Stimulated activated CD4-positive, alpha-beta T cell treated with anti-CD3 and anti-CD28 coated beads, Interleukin-1b, Interleukin-23, amount 100 ng/mL, for 4 hours (primary cell): ENCODE measurements at places on chromosomes 2 and 18.

GRCh38 chr2:82527124-82527523 lies 1932.0 kb downstream of the SUCLG1 start:
- DNase-seq = no peak

GRCh38 chr2:20456116-20456571 lies 9.3 kb downstream of the RHOB start:
- no peak for DNase-seq

GRCh38 chr2:138212434-138212833 lies 248.2 kb downstream of the HNMT start:
- DNase-seq = no peak

- no peak for DNase-seq
Observed at GRCh38 chr2:108979461-108979860, 9.6 kb downstream of the EDAR start.

GRCh38 chr2:9498210-9498609 lies 23.9 kb downstream of the IAH1 start:
- no peak for DNase-seq

DNA sequence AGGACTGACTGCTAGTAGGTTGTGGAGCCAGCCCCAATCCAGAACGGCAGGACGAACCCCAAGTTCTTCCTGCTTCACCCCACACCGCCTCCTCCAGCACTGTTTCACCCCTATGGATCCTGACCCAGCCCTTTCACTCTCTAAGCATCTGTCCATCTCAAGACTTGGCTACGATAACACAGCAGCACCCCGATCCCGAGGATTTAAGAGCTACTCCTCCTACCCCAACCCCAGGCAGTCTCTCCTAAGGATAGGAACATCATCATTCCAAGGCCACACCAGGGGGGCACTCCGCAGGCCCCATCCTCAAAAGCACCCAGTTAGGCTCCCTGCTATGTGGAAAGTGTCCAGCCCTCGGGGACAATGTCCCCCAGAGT lies 645 bp downstream of the KCTD18 start:
- no peak for DNase-seq

- DNase-seq = no peak
Observed at GRCh38 chr2:163135256-163135655, 296.7 kb upstream of the KCNH7 start.

DNA sequence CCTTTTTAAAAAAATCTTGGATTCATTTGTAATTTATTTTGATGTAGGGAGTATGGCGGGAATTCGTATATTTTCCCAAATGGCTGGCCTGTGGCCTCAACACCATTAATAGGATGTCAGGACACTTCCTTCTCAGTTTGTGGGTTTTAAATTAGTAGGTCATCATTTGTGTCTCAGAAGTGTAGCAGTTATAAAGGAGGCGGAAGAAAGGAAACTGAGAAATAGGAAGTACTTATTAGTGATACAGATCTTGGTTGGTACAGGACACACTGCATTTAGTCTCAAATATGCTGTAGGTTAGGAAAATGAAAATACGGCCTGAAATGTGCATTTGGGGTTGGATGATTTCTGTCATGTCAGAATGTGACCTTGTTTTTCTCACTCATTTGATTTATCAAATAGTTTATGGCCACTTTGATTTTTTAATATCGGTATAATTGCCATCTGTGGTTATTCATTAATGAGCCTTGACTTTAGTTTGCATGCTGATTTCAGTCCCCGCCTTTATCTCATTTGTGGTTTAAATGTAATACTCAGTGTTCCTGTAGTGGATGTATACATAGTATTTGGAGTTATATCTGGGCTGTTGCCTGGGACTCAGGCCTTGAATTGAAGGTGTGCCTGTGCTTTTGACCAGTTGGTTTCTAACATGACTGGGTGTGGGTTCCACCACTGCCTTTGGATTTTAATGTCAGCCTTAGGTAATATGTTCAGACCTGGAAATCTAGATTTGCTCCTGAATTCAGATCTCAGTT lies 31.4 kb downstream of the ZCCHC2 start:
- DNase-seq = no peak

GRCh38 chr2:163610817-163611556 lies 124.8 kb downstream of the FIGN start:
- no peak for DNase-seq

DNA sequence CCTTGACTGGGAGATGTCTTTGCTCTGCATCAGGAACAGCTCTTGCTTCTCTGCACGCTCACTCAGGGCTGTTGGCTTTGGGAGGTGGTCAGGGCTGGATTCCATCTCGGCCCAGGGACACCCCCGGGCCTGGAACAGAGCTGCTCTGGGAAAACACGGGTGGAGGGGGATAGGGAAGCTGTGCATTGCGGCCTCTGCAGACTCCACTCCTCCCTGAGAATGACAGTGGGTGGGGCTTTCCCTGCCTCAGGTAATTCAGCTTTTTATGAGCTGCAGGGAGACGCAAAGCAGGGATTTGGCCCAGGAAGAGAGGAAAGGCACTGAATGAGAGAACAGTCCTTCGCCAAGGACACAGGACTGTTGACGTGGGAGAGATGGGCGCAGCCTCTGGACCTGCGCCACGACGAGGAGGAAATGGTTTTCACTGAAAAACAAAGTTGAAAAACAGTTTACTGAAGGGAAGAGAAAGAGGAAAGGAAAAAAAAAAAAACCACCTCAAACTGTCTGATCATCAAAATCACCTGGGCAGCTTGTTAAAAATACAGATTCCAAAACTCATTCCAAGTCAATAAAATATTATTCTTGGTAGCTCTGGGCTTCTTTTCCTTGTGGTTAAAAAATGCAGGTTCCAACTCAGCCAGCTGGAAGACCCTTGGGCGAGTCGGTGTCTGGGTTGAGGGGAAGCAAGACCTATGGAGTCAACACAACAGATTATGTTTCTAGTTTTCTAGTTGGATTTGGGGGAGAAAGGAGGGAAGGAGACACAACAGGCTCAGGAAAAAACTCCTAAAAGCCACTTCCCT lies 194.0 kb downstream of the ZFP36L2 start:
- DNase-seq = no peak

DNA sequence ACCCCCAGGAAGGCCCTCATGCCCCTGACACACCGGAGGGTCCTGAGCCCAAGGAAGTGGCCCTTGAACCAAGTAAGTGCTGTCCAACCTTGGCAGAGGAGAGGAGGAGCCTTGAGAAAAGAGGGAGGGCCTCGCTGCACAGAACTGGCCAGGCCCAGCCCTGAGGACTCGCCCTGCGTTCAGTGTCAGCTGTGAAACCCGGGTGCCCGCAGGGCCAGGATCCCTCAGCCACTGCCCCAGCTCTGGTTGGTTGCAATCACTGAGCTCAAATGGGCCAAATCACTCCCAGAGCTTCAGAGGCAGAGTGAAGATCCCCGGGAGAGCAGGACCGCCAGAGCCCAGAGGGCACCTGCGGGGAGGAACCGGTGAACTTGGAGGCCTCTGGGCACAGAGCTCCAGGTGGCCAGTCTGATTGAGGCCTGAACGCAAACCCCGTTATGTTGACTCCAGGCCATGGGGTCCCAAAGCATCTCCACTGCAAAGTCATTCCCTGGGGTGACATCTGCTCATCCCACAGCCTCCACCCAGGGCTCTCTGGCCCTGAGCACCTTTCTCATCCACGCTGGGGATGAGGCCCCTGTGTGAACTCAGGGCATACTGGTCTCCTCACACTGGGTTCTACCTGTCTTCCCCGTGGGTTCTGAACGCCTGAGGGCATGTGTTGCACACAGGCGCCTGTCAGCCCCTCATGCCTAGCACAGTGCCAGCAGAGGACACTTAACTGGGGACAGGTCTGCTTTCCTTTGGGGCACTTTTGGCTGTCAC lies 11.9 kb downstream of the GBX2 start:
- no peak for DNase-seq

- no peak for DNase-seq
Observed at GRCh38 chr18:26482569-26482968, 65.8 kb downstream of the KCTD1 start.

DNA sequence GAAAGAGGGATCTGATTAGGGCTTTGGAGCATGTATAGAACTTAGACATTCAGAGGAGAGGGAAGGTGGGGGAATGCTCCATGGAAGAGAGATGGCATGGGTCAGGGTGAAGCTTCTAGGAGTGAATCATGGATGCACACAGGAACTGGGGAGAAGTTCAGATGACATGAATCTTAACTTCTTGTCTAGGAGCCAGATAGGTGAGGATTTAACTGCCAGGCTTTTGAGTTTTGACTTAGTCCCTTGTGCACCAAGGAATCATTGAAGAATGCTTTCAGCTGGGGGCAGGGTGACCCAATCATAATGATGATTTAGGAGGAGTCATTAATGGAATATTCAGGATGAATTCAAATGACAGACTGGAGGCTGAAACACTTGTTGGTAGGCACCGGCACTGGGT lies 48.7 kb downstream of the ACYP2 start:
- no peak for DNase-seq

DNA sequence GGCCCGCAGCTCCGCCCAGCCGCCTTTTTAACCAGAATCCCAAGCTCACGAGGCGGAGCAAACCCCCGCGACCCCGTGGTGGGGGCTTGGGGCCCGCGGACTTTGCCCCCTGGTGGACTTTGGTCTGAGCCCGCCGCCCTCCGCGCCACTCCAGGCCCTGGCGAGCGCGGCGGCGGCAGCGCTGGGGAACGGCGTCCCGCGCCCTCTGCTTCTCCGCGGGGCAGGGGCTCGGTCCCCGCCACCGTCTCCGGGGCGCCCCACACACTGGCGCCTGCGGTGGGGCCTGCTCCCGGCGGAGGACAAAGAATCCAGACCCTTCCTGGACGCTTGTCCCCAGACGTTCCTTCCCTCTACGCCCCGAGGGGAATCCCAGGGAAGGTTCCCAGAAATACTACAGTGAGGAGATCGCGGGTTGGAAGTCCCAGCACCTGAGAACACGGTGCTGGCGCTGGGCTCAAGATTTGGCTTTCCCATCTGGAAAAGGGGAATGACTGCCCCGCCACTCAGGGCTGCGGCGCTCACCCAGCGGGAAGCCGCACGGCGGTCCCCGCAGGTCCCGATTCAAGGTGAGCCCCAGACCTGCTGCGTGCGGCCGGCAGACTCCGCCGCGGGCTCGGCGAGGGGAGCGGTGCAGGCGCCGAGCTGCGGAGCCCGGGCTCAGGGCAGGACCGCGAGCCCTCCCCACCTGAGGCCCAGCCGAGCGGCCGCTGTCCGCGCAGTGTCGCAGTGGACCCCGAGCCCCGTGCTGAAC lies at the start of gene HAAO:
HAAO (minus strand) TSS at position 1 of the 751 bp plus-strand sequence. CDS start 47 bp downstream, outside the sequence.
- no peak for DNase-seq

- DNase-seq = no peak
Observed at GRCh38 chr18:56445422-56445821, 193.0 kb downstream of the TXNL1 start.

DNA sequence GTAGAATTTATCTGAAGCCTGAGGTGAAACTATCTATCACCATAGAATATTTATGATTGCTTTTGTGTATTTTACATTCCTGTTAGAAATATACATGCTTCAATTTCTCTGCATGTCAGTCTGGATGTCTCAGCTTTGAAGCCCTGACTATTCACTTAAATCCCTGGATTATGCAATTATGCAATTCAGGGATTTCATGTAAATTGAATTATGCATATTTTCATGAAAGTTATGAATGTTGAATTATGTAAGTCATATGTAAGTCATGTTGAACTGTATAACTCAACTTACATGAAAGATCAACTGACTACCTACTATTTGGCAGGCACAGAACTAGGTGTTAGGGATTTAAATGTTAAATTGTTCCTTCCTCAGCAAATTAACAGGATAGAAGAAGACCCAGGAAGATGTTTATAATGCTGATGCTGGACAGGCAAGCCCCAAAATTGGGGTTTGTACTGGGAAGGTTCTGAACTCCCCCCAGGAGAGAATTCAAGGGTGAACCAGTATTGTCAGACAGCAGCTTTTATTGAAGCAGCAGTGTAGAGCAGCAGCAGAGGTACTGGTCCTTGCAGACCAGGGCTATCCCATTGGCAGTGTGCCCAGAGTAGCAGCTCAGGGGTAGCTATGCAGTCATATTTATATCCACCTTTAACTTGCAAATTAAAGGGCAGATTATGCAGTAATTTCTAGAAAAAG lies 236.5 kb downstream of the ZNF804A start:
- DNase-seq = no peak

DNA sequence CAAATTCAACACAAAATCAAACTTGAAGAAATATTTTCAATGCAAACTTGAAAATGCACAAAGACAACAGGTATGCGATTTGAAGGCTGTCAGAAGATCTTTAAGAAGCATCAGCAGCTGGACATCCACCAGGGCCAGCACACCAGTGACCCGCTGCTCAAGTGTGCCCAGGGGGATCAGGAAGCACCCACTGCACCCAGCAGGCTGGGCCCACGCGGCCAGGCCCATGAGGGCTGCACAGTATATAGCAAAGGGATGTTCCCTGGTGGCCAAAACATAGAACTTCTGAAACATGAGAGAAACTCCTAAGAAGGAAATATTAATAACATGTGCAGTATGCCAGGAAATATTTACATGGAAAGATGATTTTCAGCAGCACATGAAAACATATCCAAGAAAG lies 25.0 kb downstream of the WDFY1 start:
- DNase-seq = no peak

DNA sequence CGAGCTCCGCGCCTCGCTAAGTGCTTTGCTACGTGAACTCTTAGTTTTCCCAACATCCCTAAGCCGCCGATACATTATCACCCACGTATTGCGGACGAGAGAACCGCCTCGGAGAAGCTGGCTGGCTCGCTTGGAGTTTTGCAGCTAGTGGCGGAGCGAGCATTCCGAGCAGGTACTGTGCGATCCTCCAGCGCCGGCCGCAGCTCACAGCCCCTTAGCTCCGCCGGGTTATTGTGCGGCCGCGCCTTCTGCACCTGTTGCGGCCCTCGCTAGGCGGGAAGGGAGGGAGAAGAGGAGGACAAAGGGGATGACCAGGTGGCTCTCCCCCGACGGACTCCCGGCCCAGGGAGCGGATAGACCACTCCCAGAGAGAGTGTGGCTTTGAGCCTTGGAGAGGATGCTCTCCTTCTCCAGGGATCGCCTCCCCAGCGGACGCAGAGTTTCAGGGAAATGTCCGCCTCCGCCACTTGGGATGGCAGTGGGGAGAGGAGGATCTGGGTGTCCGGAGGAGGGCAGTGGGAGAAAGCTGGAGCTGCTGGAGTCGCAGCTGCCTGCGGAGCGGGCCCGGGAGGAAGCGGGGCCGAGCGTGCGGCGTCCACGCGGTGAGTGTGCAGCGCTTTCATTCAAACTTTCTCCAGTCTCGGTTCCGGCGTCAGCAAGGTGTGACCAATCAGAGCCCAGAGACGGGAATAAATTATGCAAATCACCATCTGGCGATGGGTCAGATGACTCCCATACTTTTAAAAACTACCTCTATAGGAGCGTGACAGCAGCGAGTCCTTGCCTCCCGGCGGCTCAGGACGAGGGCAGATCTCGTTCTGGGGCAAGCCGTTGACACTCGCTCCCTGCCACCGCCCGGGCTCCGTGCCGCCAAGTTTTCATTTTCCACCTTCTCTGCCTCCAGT lies at the start of gene LIPG:
LIPG (plus strand) TSS at position 769 of the 905 bp plus-strand sequence. CDS start 252 bp downstream, outside the sequence.
- peak; percentile 15 for DNase-seq

DNA sequence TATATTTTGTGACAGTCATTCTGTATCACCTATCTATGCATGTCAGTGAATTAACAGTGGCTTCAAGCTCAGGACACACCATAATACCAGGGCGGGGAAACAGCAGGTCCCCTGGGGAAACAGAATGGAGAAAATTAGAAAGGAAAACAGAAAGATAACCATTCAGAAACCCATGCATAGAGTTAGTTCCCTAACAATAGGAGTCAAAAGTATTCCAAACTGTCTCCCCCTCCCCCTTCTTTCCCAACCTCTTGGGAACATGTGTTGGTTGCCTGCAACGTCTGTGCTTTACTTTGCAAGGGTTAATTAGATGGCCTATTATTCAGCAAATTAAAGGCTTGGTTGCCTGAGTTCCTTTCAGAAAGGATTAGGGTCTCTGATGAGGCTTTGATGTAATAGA lies 176.4 kb downstream of the MYO3B start:
- no peak for DNase-seq
